Activated T-helper 1 cell treated with anti-CD3 and anti-CD28 coated beads, Interleukin-2, amount 50 U/mL, for 16 hours (primary cell): ENCODE measurements at places on chromosomes 13 and 19.

DNA sequence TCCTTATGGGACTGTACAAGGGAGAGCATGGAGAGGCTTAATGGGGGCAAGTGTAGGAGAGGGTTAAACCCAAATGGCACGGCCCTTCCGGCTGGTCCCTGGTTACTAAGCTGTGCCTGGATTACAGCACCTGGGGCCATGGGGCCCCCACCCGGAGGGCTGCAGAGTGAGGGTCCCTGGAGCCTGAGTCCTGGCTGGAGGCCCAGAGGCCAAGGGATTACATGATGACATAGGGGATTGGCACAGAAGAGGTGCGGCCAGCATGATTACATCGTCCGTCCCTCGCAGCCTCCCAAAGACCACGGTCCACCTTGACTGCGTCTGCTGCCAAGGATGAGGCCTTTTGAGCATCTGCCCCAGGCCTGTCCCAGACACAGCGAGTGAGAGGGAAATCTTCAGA, 149.4 kb downstream of the URI1 start:
- no peak for DNase-seq

DNA sequence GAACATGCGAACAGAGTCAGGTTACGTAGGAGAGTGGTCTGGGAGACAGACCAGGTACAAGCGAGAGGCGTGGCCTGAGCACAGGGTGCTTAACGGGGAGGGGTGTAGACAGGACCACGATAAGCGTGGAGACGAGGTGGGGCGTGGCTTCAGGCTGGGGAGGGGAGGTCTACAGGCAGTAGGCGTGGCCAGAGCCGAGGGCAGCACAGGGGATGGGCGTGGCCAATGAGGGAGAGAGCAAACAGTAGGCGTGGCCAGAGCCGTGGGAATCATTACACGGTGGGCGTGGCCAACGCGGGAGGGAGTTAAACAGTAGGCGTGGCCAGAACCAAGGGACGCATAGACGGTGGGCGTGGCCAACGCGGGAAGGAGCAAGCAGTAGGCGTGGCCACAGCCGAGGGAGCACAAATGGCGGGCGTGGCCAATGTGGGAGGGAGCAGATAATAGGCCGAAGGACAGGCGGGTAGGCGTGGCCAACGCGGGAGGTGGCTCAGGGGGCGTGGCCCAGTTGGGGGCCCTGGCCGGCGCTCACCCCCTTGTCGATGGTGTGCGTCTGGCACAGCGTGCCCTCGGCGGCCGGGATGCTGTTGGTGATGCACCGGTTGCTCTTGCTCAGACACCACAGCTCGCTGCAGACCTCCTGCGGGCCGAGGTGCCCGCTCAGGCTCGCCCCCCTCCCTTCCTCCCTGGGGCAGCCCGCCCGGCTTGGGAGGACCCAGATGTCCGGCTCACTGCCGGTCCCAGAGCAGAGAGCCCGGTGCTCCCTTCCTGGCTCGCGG, 15.2 kb upstream of the MYO1F start:
- peak; percentile 84 for DNase-seq

DNA sequence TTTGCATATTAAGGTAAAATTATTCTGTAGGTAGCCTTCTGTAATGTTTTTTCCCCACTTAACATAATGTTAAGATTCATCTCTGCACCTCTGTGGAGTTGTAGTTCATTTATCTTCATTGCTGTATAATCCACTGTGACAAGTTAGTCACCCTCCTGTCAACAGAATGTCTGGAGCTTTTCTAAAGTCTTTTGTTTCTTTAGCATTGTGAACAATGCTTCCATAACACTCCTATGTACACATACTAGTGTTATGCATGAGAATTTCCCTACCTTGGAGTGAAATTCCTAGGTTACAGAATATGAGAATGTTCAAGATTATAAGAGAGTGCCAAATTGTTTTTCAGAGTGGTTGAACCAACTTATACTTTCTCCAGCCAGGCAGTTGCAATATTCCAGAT, 113.5 kb downstream of the COG6 start:
- DNase-seq: no peak

DNA sequence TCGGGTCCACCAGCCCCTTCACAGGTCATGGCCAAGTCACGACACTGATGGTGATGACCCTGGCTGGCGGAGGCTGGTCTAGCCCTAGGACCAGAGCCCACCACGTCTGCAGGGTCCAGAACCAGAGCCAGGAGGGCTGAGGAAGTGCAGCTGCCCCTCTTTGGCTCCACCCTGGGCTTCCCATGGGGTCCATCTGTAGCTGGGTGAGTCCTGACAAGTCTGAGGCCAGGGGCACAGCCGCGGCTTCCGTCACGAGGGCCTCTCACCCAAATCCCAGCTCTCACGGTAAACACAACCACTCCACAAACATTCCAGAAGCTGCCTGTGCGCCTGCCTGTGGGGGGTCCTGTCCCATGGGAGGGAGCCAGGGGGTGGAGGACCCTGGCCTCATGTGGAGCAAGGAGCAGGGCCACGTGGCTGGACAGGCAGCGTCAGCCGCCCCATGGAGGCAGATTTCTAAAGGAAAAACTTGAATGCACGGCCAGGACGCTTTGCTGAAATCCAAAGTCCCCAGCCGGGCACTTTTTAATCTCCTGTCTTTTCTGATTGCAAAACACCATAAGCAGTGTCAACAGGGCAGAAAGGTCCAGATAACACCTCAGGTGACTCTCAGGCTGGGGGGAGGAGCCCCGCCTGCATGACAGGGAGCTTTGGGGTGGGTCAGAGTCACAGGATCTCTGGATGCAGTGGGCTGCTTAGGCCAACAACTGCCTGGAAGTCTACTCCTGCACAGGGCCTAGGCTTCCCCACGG, 29.9 kb downstream of the CEBPG start:
- no peak for DNase-seq

GRCh38 chr13:47904891-47905290, 96.2 kb downstream of the SUCLA2 start:
- DNase-seq: no peak

DNA sequence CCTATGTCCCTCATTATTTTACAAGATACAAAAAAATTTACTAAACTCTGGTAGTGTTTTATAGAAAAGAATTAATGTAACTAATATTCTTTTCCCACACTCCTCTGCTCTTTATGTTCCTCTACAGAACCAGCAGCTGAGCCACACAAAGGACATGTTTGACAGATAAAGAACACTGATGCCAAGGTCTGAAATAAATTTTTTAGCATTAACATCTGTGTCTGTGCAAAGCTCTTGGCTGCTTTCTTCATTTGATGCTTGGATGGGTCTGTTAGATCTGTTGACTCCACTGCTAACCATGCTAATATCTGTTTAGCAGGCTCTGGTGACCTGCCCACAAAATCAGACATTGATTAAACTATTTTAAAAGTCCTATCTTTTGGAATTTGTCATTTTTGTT, 2363.8 kb downstream of the PCDH9 start:
- DNase-seq: no peak

- no peak for DNase-seq
Observed at GRCh38 chr19:36097036-36097435, 13.9 kb upstream of the OVOL3 start.

GRCh38 chr19:54035215-54036178, 28.2 kb downstream of the VSTM1 start:
- DNase-seq: no peak

DNA sequence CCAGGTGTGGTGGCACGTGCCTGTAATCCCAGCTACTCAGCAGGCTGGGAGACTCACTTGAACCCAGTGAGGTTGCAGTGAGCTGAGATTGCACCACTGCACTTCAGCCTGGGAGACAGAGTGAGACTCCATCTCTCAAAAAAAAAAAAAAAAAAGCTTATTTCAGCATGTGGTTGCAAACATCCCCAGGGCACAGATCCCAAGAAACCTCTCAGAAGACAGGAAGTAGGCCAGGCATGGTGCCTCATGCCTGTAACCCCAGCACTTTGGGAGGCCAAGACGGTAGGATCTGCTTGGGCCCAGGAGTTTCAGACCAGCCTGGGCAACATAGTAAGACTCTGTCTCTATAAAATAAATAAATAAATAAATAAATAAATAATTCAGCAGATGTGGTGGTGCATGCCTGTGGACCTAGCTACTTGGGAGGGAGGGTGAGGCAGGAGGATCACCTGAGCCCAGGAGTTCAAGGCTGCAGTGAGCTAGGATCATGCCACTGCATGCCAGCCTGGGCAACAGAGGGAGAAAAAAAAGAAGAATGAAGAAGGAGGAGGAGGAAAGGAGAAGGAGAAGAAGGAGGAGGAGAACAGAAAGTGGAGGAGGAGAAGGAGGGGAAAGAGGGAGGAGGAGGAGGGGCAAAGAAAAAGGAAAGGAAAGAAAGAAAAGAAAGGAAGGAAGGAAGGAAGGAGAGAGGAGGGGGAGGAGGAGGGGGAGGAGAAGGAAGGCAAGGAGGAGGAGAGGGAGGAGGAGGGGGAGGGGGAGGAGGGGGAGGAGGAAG, 4.3 kb upstream of the LRRC8E start:
- no peak for DNase-seq

GRCh38 chr19:45322744-45323281, at the start of gene CKM:
Gene CKM (minus strand): TSS chr19:45322875. CDS start chr19:45319713, 3,162 bp downstream.
- no peak for DNase-seq

- no peak for DNase-seq
Observed at GRCh38 chr13:36788276-36788675, 30.7 kb upstream of the RFXAP start.

- DNase-seq: no peak
Observed at GRCh38 chr13:109344552-109345157, 441.7 kb downstream of the IRS2 start.

DNA sequence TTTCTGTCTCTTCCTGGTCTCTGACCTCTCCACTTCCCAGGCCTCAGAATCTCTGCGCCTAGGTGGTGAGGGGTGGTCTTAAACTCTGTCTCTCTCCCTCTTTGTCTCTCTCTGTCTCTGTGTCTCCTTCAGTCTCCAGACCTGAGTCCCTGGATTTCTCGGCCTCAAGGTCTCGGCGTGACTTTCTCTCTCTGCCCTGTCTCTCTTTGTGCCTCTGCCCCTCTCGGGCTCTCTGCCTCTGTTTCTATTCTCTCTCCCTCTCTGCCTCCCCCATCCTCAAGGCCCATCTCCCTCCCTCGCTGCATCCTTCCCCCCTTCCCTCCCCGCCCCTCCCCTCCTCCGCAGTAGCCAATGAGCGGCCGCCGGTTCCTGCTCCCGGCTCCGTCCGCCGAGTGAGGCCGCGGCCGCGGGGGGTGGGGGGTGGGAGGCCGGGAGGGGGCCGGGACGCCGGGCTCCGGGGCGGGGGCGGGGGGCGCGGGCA, at the start of gene CACNG7:
Gene CACNG7 (plus strand): TSS at position 344 of the 481 bp plus-strand sequence. CDS start 3,554 bp downstream, outside the sequence.
- no peak for DNase-seq

GRCh38 chr19:13006431-13007281, 11.4 kb downstream of the NFIX start:
- DNase-seq: no peak

- no peak for DNase-seq
Observed at GRCh38 chr13:113906571-113906970, 42.7 kb upstream of the GAS6 start.

DNA sequence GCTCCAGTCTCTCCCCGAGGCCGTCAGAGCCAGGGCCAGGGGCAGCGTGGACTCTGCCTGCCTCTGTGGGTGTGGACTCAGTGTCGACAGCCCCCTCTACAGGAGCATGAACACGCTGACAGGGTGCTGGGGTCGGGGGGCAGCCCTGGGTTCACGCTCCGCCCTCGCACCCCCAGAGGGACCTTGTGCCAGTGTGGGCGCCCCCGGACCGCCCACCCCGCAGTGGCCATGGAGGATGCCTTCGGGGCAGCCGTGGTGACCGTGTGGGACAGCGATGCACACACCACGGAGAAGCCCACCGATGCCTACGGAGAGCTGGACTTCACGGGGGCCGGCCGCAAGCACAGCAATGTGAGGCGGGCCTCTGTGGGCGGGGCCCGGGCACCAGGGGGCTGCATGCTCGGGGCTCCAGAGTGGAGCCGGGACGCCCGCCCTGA, 8.3 kb downstream of the TRPM4 start:
- no peak for DNase-seq

DNA sequence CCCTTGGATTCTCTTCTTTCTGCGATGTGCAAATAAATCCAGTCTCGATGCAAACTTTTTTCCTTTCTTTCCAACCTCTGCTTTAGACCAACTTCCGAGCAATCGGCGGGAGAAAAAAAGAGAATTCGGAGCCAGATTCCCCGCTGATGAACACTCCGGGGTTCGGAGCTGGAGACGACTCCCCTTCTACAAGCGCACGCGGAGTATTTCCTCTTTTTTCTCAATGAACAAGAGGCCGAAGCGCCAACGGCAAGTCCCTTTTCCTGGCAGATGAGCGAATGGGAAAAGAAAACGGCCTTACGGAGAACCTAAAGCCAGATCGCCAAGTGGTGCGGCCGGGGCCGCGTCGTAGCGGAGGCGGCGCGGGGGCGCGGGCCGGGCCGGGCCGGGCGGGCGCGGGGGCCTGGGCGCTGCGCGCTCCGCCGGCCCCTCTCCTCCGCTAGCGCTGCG, 250 bp downstream of the SPRY2 start:
- no peak for DNase-seq

DNA sequence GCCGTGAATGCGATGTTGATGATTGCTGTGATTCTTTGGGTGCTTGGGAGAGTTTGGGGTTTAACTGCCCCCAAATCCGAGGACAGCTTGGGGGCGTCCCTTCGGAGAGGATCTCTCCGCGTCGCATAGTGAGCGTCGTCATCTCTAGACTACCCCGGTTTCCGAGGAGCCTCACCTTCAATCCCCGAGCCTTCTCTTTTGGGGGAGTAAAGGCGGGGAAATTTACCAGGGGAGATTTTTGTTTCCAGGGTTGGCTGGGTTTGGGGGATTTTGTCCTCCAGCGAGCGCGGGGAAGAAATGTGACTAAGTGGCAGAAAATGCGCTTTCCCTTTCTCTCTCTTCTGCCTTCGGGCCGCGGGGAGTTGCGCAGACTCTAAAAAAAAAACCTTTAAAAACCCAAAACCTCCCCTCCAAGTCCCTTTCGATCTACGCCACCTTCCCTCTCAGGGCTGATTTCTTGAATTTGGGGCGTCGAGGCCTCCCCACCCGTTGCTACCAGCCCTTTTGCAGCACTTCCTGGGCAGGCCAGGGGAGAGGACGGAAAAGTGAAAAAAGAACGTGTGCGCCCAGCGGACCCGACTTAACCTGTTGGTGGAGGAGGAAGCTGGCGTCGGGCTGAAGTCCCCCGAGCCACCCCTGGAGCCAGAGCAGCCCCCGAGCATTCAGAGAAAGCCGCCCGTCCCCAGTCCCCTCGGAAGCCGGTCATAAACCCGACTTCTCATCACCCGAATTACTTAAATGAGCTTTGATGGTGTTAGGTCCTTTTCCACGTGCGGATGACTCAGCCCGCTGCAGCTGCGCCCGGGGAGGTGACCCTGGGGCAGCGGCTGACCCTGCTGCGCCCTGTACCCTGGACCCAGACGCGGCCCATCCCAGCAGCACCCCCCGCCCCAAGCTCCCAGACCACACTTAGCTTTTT, 17.7 kb downstream of the NFIX start:
- DNase-seq: no peak
